ENCODE measurements at places on chromosomes 2 and 18. TPM values are rescaled to one million over a fixed set of nuclear protein-coding genes. Genes with fewer than 3 reads are reported as not detected.

Gene LOXHD1
- total RNA-seq: under 0.01 TPM

Gene WDR75
- 34.5 TPM for total RNA-seq

Gene NEU2
- not detected for total RNA-seq

Gene IHH
- not detected for total RNA-seq

Gene COL4A4
- under 0.01 TPM for total RNA-seq

Gene UGT1A8
- not detected for total RNA-seq

Gene KCTD18
- 16.4 TPM for total RNA-seq

Gene GPBAR1
- under 0.01 TPM for total RNA-seq

Gene TAF1B
- 29.8 TPM for total RNA-seq

Gene RAX
- total RNA-seq: not detected

Gene GULP1
- 118 TPM for total RNA-seq

Gene RIT2
- total RNA-seq: not detected

Gene PSMA8
- total RNA-seq: not detected

Gene PMAIP1
- total RNA-seq: 25.4 TPM

Gene PAX3
- not detected for total RNA-seq

Gene RAB6C
- total RNA-seq: under 0.01 TPM

Gene DOK6
- total RNA-seq: 2.6 TPM

Gene EN1
- under 0.01 TPM for total RNA-seq

Gene DAPL1
- not detected for total RNA-seq

Gene CNGA3
- not detected for total RNA-seq

Gene SERPINB12
- total RNA-seq: not detected

Gene MC5R
- total RNA-seq: not detected

Gene CFAP221
- not detected for total RNA-seq

Gene HOXD9
- 10.6 TPM for total RNA-seq

Gene FAM237A
- not detected for total RNA-seq

Gene KRCC1
- 36.3 TPM for total RNA-seq

Gene COL3A1
- total RNA-seq: 3,024 TPM

Gene MALL
- total RNA-seq: 2.2 TPM

Gene CLEC4F
- not detected for total RNA-seq

Gene LRRTM4
- total RNA-seq: not detected

Gene CTLA4
- not detected for total RNA-seq

Gene ARL5A
- total RNA-seq: 59.6 TPM

Gene SERPINB11
- total RNA-seq: not detected

Gene CREG2
- total RNA-seq: not detected
